Vagina (tissue), 2 donors: ENCODE measurements at places on chromosomes 16 and 17.

- DNase-seq, result no peak
These were observed 6.7 kb downstream of the HS3ST3A1 start for GRCh38 chr17:13594762-13595598.

DNA sequence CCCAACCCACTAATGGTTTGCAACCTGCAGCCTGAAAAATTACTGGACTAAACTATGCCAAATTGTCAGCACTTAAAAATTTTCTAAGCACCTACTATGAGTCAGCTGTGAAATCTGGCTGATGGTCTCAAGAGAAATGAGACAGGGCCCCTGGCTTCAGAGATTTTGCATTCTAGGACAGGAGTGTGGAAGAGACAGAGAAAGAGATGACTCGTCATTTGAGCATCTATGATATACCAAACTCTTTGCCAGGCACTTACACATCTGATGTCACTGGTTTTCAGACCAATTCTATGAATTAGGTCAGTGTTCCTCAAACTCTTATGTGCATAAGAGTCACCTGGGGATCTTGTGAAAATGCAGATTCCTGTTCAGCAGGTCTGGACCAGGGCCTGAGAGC, 44.4 kb downstream of the CLEC19A start:
- no peak for DNase-seq

- no peak for DNase-seq
These were observed 121.3 kb downstream of the MGAT5B start for GRCh38 chr17:76989519-76989918.

DNA sequence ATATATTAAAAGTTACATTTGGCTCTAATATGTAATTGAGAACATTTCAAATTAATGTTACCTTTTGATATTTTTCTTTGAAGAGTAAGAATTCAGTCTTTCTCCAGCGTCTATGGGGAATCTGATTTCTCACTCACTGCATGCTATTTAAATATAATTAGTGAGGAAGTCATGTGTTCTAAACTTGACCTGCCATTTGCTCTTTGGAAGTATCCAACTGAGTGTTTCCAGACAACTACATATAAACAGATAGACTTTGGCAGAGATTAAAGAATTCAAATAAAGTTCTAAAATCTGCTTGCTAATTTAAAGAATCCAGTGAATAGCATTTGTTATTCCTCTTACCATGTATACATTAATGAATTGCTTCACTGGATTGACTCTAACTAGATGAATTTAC, 23.5 kb downstream of the OMG start:
- DNase-seq, result no peak

DNA sequence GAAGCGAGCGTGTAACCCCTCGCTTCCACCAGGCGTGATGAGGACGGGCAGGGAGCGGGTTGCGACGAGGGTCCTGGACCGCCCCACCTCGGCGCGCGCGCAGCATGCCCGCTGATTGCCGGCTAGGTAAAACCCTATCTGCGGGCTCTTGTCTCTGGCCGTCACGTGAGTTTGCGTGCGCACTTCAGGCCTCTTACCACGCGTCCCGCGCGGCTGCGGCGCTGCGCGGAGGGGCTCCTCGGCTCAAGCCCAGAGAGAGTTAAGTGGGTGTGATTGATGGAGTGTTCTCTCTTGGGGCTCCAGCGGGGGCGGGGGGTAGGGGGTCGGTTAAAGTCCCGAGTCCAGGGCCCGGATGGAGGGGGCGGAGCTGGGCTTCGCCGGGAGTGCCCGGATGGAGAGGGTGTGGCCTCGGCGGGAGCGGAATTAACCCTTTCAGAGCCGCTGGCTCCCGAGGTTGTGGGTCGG, 7.9 kb downstream of the KDM6B start:
- no peak for DNase-seq

GRCh38 chr17:41325126-41325525, 9.6 kb upstream of the KRTAP17-1 start:
- peak; percentile 74 for DNase-seq

- DNase-seq, result no peak
These were observed 24.2 kb downstream of the STAT5A start for GRCh38 chr17:42312285-42313130.
